Stimulated activated CD4-positive, alpha-beta T cell treated with anti-CD3 and anti-CD28 coated beads, Interleukin-1b, Interleukin-23, amount 100 ng/mL, for 1 hour (primary cell): ENCODE measurements at places on chromosomes 7 and 10.

GRCh38 chr7:150489782-150490181 lies 24.9 kb upstream of the GIMAP7 start:
- DNase-seq: no peak

DNA sequence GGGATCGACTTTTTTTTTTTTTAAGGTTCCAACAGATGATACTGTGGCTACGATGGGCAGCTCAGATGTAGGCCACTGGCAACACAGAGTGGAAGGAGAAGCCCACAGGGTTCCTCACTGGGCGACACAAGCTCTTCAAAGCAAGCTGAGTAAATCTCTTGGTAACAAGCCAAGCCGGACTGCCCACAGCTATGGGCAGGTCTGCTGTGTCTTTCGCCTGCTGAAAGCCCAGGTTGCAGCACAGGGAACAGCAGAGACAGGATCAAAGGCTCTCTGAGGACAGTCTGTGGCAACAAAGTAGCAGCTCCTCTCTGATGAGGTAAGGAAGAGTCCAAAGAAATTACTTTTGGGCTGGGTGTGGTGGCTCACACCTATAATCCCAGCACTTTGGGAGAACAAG lies 83.6 kb downstream of the KCNMA1 start:
- no peak for DNase-seq

DNA sequence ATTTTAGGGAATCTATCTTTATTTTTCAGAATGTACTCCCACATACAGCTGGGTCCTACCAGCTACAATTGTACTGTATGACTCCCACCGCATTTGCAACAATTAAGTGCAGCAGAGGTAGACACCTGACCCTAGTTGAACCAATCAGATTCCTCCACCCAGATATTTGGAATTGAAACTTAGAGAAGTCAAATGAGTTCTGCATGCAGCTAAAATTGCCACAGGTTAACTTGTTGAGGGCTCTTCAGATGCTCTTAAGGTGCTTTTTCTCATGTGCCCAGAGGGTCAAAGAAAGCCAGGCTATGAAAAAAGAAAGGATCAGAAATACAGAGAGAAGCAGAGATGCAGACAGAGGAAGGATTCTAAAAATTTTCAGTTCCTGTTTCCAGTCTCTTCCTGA lies 68.0 kb upstream of the TES start:
- DNase-seq: no peak

DNA sequence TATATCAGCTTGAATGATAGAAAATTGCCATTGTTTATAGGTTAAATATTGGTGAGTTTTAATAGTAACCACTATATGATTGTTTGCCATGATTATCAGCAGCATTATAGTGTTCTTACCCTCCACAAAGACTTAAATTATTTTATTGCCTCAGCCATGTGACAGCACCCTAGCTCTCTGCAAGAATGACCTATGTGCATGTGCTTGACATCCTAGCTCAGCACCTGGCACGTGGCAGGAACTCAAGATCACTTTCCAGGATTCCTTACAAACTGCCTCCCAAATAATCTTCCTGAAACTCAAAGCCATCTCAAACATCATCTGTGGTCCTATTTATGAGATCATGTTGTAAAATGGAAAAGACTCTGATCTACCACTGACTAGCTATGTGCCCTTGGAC lies 68.1 kb upstream of the ANKRD30A start:
- no peak for DNase-seq

- DNase-seq: no peak
Measured at GRCh38 chr7:127769696-127770400, 117.9 kb downstream of the SND1 start.

GRCh38 chr10:1411956-1412355 lies 325.4 kb downstream of the ADARB2 start:
- DNase-seq: no peak

- DNase-seq: peak; percentile 13
Measured at GRCh38 chr7:127253281-127254162, 781 bp upstream of the GRM8 start.

DNA sequence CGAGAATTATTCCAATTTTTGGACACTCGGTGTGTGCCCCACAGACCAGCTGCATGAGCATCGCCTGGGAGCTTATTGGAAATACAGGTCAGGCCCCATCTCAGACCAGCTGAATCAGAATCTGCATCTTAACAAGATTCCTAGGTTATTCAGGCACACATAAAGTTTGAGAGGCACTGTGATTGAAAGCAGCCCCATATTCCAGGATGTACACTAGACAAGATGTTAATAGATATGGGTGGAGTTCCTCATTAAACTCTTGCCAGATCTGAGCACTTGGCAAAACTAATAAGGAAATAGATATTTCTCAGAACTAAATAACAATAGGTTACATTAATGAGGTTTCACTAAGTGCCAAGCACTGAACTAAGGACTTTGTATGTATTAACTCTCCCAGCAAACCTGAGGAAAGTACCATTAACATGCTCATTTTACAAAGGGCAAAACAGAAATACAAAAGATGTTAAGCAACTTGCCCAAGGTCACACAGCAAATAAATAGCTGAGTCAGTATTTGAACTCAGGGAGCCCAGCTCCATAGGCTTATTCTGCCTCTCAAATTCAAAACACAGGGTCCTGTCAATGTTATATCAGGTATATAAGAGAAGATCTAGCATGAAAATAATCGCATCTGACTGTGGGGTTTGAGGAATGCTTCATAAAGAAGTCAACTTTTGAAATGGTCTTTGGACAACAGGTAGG lies 29.9 kb downstream of the PPP1R3C start:
- DNase-seq: no peak

GRCh38 chr10:53013201-53013810 lies 240.7 kb upstream of the MBL2 start:
- no peak for DNase-seq

DNA sequence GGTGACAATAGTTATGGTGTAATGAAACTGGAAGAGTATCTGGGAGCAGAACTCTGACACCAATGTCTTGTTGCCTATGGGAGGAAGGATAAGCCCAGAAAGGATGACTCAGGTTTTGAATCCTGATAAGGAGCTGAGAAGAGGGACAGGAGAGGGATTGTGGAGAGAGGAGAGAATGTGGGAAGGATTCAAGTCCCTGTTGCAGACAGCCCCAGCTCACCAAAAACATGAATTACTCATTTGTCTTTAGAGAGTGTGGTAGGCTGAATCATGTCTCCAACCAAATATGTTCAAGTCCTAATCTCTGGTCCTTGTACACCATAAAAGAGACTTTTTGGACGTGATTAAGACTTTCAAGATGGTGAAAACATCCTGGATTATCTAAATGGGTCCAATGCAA lies 206.9 kb upstream of the PHYHIPL start:
- no peak for DNase-seq

DNA sequence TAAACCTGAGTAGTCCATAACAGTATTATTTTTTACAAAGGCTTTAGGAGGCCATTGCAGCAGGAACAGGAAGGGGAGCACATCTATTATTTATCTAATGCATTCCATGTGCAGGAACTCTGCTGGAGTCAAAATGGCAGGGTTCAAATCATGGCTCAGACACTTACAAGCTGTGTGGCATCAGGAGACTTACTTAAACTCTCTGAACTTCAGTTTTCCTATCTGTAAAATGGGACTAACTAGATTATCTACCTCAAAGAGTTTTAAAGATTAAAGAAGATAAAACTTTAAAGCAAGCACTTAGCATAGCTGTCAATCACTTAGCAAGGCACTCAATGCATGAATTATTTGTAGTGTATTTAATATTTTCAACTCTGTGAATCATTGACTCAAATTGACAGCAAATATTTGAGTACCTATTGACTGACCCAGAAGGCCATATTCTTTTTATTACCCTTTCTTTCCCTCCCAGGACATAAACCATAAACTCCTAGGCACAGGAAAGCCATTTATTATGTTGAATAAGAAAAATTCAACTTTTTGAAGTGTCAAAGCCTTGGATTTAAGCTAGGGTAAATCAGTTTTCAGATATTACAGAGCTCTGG lies 115.8 kb upstream of the FAM204A start:
- no peak for DNase-seq

- no peak for DNase-seq
Measured at GRCh38 chr7:116661865-116662264, 10.1 kb upstream of the MET start.

- no peak for DNase-seq
Measured at GRCh38 chr7:83362871-83363550, 200.3 kb upstream of the PCLO start.
